ENCODE measurements at places on chromosomes 2 and 18.

DNA sequence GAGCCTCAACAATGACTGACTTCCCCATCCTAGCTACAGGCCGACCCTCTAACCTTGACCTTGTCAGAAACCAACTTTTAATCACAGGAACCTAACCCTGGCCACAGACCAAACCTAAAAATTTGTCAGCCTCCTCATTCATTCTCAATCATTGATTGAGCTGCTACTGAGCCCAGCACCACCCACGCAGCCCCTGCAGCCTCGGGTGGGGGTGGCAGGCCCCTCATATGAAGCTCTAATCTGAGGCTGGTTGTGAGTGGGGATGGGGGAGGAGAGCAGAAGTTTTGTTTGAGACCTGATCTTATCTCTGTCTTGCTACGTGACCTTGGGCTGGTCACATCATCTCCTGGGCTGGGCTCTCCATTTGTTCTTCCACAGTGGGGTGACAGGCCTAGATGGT is 99.5 kb upstream of the EPAS1 start:
- DNase-seq = no peak

GRCh38 chr2:134457765-134458472 is 204.0 kb downstream of the MGAT5 start:
- DNase-seq = no peak

- DNase-seq = no peak
These were observed 80.3 kb upstream of the SESTD1 start for GRCh38 chr2:179344970-179345369.

DNA sequence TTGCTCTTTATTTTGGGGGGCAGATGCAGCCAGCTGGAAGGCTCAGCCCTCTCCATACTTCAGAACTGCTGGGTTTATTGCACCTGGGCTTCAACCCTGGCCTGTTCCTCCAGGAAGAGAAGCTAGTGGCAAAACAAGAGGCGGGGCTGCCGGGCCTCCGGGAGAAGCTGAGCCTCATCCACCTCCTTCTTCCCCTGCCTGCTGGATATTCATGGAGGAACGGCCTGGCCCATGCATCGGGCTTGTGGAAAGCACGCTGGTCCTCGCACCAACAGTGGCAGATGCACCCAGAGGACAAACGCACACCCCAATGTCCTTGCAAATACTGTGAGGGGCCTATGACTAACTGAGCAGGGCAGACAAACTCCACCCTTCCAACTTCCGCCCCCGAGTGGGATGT is 30.6 kb downstream of the FAM178B start:
- DNase-seq = no peak

DNA sequence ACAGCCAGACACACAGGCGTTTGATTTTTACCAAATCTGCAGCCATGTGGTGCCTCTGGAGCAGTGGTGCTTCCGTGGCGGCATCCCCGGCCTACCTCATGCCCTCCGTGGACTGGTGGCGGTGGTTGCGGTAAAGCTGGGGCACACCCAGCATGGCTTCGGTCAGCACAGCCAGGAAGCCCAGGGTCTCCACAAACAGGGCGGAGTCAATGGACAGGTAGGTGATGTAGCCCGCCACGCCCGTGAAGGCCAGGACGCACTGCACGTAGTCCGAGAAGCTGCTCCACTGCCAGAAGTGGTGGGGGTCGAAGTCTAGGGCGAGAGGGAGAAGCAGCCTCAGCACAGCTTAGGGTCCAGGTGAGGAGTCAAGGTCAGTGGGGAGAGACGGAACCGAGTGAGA is 32.4 kb downstream of the SLC66A2 start:
- DNase-seq = no peak

GRCh38 chr2:101383016-101383541 is 4.2 kb downstream of the CREG2 start:
- DNase-seq = no peak

GRCh38 chr2:1715184-1716013 is 28.9 kb downstream of the PXDN start:
- no peak for DNase-seq

- no peak for DNase-seq
These were observed 94.4 kb downstream of the NRP2 start for GRCh38 chr2:205776720-205777119.

DNA sequence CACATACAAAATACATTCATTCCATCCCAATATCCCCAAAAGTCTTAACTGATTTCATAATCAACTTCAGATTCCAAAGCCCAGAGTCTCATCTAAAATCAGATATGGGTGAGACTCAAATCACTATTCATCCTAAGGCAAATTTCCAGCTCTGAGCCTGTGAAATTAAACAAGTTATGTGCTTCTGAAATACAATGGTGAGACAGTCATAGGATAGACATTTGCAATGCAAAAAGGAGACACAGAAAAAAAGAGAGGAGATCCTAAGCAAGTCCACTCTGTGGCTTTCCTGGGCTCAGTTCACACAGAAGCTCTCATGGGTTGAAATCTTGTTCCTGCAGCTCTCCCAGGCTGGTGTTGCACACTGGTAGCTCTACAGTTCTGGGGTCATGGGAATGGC is 18.3 kb downstream of the ZNF892 start:
- no peak for DNase-seq

DNA sequence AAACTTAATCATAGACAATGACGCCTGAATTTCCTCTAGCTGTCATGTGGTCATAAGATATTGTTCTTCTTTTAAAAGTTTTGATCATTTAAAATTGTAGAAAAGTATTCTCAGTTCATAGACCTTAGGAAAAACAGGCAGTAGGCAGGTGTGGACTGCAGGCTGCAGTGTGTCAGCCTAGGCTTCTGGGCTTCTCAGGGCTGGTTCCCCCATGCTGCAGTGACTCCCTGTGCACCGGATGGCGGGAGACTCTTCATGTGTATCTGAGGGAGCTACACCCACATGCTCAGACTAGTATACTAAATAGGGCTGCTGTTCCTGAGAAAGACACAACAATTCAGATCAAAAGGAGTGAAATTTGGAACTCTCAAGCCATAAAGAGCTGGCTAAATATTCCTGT is 72.4 kb downstream of the PXDN start:
- no peak for DNase-seq

- DNase-seq = no peak
These were observed 132.7 kb upstream of the REV1 start for GRCh38 chr2:99622534-99622933.

GRCh38 chr18:55092166-55092565 is 132.9 kb upstream of the CCDC68 start:
- no peak for DNase-seq

Measured in activated T-helper 1 cell treated with anti-CD3 and anti-CD28 coated beads, Interleukin-2, amount 50 U/mL, for 16 hours (primary cell).